ENCODE measurements at places on chromosomes 11 and 22.

- no peak for DNase-seq
Measured at GRCh38 chr11:9530901-9531625, 42.4 kb upstream of the WEE1 start.

GRCh38 chr11:125398994-125399640 is 96.9 kb downstream of the FEZ1 start:
- no peak for DNase-seq

DNA sequence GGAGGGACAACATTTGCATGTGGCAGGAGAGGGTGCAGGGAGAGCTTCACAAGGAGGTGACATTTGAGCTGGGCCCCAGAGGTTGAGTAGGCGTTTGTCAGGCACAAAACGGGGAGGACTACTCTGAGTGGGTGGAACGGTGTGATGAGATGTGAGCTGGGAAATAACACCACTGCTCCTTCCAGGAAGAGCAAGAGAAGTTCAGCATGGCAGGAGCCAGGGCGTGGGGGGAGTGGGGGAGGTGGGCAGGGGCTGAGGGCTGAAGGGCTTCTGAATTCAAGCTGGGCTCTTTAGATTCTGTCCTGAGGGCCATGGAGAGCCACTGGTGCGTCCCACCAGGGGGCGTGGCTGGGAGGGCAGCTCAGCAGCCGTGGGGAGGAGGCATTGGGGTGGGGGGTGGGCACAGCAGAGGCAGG is 54.2 kb downstream of the OTOG start:
- no peak for DNase-seq

DNA sequence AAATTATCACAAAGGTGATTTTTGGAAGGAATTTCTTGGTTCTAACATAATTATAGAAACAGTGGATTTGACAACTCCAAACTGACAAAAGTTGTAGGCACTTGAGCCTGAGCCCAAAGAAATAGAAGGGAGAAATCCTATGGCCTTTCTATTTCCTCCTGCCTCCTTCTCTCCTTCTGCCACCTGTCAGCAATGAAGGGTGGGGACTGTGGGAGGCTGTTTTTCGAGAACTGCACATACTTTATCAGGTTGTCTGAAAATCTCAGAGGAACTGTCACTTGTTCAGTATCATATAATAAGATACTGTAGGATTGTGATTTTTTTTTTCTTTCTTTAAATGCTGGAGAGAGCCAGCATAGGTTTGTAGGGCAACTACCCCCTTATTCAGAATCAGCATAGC is 187.9 kb upstream of the SESN3 start:
- no peak for DNase-seq

- DNase-seq: no peak
Measured at GRCh38 chr11:108032800-108033199, 24.1 kb downstream of the CUL5 start.

- DNase-seq: no peak
Measured at GRCh38 chr11:119942583-119943297, 195.2 kb downstream of the TRIM29 start.

- DNase-seq: no peak
Measured at GRCh38 chr11:278001-278951, at the start of gene NLRP6. TSS of gene NLRP6 (plus strand) at chr11:278407. CDS start at chr11:278570, 163 bp downstream.

DNA sequence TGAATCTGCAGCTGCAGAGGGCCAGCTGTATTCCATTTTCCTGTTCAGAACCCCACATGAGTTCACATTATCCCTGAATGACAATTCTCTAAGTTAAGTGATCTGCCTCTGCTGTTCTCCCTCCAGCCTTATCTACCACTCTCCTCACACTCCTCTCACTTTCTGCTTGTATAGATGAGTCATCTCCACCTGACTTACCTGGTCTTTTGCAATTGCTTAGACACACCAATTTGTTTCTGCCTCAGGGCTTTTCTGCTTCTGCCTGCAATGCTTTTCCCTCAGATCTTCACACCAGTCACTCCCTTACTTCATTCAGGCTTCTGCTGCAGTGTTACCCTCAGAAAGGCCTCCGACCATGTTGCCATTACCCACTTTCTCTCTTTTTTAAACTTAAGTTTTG is 118.1 kb downstream of the ATM start:
- DNase-seq: no peak

DNA sequence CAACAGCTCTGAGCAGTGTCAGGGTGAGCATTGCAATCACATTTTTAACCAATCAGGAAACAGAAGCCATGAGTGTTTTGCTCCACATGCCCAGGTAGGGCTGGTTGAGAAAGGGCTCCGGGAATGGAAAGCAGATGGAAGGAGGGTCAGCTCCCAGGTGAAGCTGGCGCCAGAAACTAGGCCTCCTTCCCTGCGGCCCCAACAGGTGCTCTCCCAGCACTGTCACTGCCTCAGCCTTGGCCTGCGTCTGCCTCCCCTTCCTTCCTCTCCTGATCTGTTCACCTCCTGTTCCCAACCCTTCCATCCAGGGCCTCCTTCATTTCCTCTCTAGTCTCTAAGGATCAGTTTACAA is 4.6 kb upstream of the VSIG10L2 start:
- no peak for DNase-seq

DNA sequence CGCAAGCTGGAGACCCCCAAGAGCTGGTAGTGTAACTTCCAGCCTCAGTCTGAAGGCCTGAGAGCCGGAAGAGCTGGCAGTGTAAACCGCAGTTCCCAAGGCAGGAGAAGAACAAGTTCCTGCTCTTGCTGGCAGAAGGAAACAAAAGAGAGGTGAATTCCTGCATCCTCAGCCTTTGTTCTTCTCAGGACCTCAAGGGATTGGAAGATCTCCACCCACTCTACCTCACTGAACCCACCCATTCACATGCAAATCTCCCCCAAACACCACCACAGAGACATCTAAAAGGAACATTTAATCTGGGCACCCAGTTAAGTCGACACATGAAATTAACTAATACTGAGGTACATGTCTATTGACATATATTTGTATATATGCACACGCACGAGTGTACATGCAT is 1310.3 kb downstream of the TBC1D22A start:
- DNase-seq: no peak

DNA sequence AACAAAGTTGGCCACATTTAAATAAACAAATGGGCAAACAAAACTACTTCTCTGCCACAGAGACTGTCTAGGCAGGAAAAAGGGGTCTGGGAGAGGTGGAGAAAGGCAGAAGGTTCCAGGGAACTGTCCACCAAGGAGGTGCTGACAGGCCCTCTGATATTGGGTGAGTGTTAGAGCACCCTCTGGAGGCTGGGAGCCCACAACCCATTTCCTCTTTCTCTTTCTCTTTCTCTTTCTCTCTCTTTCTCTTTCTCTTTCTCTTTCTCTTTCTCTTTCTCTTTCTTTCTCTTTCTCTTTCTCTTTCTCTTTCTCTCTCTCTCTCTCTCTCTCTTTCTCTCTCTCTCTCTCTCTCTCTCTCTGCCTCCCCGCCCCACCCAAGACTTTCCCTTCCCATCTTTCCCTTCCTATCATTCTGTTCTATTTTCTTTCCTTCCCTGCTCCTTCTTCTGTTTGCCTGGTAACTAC is 912.8 kb downstream of the DLG2 start:
- no peak for DNase-seq

DNA sequence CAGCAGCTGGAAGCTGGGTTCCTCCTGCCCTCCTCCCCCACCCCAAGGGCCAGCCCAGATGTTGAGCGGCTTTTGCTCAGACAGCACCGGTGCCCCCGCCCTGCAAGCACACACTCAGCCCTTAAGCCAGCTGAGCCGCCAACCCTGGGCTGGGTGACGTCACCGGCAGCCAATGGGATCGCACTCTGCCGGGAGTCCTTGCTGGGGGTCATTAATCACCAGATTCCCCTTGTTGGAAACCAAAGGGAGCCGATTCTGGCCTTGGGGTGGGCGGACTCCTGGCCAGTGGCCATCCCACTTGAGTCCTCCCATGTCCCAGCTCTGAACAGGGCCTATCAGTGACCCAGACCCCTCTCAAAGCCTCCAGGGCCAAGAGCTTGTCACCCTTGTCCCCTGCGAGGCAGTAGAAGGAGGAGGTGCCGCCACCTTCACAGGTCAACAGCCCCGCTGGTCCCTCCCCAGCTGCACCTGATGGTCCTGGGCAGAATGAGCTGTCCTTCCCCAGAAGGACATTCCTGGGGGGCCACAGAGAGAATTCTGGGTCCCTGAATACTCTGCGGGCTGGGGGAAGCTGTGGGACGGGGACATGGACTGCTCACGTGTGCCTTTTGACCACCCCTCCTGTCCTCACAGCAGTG is 7.4 kb downstream of the DUSP8 start:
- DNase-seq: no peak

- no peak for DNase-seq
Measured at GRCh38 chr11:62555464-62556107, 9.0 kb upstream of the AHNAK start.

- DNase-seq: no peak
Measured at GRCh38 chr11:130485983-130486382, 37.5 kb downstream of the ADAMTS15 start.

- no peak for DNase-seq
Measured at GRCh38 chr22:46476547-46476941, 60.9 kb downstream of the CELSR1 start.

GRCh38 chr11:2467695-2468055 is 22.9 kb downstream of the KCNQ1 start:
- DNase-seq: no peak

DNA sequence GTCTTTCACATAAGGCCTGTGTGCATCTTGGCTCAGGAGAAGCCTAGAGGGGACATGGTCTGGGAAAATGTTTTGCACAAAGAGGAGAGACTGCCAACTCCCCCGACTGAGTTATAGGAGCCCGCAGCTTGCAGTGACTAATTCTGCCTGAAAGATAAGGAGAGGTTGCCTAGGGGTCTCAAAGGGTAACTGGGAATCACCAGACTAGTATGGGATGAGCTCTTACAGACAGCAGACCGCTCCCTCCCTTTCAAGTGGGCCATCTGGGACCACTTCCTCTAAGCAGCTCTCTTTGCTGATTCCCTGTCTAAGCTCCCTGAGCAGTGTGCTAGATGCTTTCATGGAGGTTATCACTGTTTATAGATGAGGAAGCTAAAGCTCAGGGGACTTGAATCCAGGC is 105.1 kb downstream of the TENM4 start:
- DNase-seq: no peak

DNA sequence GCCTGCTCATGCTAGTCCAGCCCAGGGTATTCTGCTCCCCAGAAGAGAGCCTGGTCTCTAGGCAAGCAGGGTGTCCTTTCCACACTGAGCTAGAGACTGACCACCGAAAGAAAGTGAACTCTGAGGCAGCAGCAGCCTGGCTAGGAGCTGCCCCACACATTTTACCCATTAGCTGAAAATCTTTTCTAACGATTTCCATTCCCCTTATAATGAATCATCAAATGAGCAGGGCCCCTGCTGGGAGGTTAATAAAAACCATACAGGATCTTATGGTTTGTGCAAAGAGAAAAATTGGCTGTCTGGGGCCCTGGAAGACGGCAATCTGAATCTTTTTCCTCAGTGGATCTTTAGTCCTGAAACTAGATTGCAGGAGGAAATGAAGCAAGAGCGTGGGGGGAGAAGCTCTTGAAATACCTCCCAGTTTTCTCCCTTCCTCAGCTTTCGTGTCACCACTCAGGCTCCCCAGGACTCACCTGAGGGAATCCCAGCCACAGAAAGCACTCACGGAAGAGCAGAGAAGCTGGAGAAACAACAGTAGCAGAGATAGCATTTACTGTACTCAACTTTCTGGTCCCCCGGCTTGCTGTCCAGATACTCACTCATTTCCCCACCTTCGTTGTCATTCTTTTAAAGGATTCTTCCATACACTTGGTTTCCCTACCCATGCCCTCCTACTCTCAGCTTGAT is 74.7 kb upstream of the CD44 start:
- no peak for DNase-seq

DNA sequence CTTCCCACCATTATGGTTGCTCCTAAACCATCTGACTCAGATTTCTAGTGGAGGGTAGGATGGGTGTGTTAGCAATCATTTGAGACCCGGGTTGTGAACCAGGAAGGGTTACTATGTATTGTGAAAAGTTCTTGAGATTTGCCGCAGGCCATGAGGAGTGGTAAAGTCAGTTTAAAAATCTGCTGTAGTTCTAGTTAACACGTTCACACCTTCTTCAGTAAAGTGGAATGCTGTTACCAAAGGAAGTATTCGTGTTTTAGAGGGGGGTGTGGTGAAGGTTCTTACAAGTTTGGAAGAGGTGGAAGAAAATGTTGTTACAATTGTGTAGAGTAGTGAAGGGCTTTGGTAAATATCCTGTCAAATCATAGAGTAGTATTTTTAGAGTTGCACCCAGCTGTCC is 2.6 kb downstream of the MTMR3 start:
- no peak for DNase-seq

DNA sequence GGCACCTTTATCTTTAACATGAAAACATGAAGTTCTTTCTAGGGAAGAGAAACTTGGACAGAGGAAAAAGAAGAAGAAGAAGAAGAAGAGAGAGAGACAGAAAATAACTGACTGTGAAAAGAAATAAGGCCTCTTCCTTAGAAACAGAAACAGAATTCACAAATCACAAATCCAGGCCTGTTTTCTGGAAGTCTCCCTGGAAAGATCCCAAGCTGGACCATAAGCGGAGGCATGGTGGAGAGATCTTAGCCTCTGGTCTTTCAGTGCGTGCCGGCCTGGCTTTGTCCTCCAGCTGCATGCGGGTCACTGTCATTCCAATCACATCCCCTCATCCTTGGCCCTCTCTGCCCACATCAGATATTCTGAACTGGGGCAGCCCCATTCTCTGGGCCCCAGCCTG is 6.9 kb downstream of the FXYD6 start:
- no peak for DNase-seq

- DNase-seq: no peak
Measured at GRCh38 chr11:125457814-125458343, 38.2 kb downstream of the FEZ1 start.

DNA sequence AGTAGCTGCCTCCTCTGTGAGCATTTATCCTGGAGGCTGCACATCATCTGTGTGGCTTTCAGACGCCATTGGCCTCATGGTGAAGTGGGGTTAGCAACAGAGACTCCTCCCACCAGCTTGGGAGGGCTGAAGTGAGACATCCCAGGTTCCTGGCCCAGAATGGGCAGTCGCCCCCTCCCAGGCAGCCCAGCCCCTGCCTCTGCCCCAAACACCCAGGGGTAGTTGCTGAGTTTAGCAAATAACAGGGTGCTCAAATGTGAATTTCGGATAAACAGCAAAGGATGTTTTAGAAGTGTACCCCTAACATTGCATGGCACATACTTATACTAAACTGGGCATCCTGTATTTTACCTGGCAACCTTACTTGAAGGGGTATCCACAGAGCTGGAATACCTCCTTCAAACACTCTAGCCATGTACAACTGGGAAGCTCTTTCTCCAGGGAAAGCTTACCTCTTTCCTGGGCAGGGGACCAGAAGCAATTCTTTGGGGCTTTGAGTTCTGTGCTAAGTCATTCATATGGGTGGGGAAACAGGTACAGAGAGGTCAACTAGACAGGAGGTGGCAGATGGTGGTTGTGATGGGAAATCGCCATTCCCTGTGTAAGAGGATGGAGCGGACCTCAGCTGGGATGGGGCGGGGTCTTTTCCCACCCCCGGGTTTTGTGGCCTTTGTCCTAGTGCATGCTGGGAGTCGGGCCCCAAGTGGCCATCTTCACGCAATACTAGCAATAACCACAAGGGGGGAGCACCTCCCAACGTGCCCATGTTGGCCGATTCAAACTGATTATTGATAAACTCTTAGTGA is 19.3 kb downstream of the MTFP1 start:
- no peak for DNase-seq

- no peak for DNase-seq
Measured at GRCh38 chr11:30605036-30605605, 19.0 kb upstream of the MPPED2 start.

- DNase-seq: no peak
Measured at GRCh38 chr22:17972385-17973191, 51.8 kb downstream of the MICAL3 start.

Measured in stimulated activated CD8-positive, alpha-beta memory T cell treated with anti-CD3 and anti-CD28 coated beads, Interleukin-4, amount 100 ng/mL, for 4 hours (primary cell).